Esophagus squamous epithelium (tissue), 5 donors: ENCODE measurements at places on chromosomes 1 and 21.

DNA sequence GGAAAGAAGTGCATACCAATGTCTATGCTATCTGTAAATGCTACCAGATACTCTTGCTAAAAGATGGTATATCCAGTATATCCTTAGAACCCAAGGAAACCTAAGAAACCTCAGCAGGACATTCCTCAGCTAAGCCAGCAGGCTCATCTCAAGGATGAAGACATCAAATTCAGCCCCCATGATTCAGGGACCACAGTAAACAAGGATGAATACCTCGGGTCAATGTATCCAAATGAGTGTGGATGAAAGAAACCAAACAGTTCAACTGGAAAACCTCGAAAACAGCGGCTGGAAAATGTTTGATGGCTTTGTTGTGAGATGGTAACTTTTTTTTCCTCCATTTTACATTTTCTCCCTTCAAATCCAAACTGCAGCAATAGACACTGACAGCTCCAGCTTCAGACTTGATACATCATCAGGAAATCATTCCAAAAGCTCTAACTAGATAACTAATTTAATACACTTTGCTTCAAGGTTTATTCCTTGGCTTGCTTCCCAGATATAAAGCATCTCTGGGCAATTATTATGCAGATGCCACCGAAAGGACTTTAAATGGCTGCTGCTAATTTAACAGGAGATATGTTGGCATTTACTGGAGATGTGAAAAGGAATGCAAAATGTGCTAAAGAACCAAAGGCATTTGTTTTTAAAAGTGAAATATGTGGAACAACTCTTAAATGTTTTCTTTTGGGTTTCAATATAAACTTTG, 73.6 kb downstream of the SMYD2 start:
- DNase-seq, result no peak

- no peak for DNase-seq
Observed at GRCh38 chr1:89125913-89126580, at the start of gene GBP2. Gene GBP2, minus strand, starts transcription at chr1:89126114. Its CDS starts 4,148 bp downstream, at chr1:89121966.

- DNase-seq, result no peak
Observed at GRCh38 chr1:12501661-12502060, 116.3 kb downstream of the DHRS3 start.

GRCh38 chr1:240000634-240001033, 91.0 kb upstream of the FMN2 start:
- no peak for DNase-seq

DNA sequence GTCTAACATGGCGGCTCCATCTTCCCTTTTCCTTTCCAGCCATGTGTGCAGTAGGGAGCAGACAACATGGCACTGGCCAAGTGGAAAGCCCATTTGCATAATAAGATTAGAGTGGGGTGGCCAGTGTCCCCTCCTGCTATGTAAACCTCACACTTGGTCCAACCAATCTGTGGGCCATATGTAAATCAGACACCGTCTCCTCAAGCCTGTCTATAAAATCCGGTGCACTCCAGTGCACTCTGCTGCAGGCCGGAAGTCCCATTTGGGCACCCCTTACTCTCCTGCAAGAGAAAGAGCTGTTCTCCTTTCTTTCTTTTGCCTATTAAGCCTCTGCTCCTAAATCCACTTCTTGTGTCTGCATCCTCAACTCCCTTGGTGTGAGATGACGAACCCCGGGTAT, 44.1 kb downstream of the OLFML3 start:
- DNase-seq, result no peak

- DNase-seq, result no peak
Observed at GRCh38 chr1:155003766-155004351, 1.3 kb downstream of the ZBTB7B start.

DNA sequence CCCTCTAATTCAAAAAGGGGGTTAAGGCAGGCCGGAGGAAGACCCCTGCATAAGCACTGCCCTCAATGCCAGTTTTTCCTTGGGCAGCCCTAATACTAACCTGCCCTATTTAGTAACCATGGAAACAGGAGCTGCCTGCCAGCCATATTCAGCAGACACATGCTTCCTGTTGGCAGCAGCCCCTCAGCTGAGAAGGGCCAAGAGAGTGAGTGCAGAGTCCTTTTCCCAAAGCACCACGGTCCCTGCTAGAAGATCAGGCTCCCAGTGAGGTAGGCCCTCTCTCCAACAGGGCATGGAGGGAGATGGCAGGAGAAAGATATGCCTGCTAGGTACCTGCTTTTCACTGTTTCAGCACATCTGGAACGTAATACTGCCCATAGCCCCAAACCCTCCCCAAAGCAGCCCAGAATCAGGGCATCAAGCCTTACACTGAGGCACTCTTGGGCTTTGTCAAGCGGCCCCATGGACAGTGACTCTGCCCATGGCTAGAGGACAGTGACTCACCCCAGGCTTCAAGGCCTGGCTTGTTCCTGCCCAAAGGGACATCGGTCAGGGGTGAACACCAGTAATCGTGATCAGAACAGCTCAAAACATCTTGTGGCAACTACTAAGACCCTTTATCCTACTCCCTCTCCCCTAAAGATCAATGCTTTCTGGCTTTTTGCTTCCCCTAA, 64.5 kb downstream of the BCAR3 start:
- DNase-seq, result no peak

GRCh38 chr1:235504122-235504493, at the start of gene B3GALNT2:
Gene B3GALNT2, minus strand, starts transcription at chr1:235504452. Its CDS starts 200 bp downstream, at chr1:235504252.
- DNase-seq, result no peak

- DNase-seq, result no peak
Observed at GRCh38 chr1:198674009-198674408, 35.2 kb downstream of the PTPRC start.

GRCh38 chr1:29117381-29117780, 6.3 kb downstream of the TMEM200B start:
- no peak for DNase-seq

- DNase-seq, result no peak
Observed at GRCh38 chr21:33211305-33211704, 18.4 kb upstream of the IFNAR2 start.

- DNase-seq, result no peak
Observed at GRCh38 chr1:13832100-13832499, 132.1 kb downstream of the PRDM2 start.

DNA sequence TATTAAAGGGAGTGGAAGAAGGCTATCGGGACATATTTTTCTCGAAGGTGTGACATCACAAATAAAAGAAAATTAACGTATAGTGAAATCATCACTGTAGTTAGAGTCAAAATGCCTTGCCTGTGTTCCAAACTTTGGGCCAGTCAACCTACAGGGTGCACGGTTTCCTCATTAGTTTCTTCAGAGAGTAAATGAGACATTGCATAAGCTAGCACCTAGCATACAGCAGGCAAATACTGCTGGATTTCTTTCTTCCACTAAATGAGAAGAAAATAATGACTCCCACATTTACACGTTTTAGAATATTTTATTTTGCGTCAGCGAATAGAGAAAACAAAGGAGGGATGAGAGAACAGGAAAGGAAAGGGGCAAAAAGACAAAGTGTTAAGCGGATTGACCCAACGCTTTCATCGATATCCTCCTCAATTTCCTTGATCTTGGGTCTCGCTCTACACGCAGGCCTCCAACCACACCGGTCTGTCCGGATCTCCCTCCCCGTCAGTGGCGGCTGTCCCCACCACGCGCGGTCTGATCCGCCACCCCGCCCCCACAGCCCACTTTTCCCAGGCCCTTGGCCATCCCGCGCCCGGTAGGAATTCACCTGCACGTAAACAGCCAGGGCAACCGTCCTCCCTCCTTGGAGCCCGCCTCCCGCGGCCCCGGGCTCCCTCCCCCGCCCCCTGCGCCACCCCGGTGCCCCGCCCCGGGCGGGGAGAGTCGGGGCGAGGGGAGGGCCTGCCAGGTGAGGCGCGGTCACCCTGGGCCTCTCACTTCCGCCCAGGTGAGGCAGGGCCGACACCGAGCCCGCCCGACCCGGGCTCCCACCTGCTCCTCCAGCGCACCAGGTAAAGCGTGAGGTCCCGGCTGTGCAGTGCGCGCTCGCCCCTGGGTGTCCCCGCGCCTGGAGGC, at the start of gene PATJ:
TSS of gene PATJ (plus strand) at position 770 of the 909 bp plus-strand sequence. CDS start 20,413 bp downstream, outside the sequence.
- DNase-seq, result no peak

GRCh38 chr1:47650205-47650604, 212.4 kb downstream of the FOXD2 start:
- no peak for DNase-seq

- peak; percentile 66 for DNase-seq
Observed at GRCh38 chr1:26500488-26501175, 28.4 kb downstream of the HMGN2 start.
